ENCODE measurements at places on chromosomes 2 and 18.

DNA sequence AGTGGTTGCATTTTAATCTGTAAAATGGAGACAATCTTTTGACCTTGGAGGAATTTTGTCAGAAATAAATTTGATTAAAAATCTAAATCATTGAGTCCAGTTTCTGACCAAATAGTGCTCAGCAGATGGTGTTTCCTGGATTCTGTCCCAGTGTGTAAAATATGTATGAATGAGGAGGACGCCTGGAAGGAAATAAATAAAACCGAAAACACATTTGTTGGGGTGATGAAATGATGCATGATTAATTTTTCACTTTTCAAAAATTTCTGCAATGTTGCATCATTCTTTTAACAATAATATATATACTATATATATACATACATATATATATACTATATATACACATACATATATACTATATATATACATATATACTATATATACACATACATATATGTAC lies 261.1 kb upstream of the TRIB2 start:
- no peak for DNase-seq

- no peak for DNase-seq
These were observed 111.6 kb downstream of the SMAD7 start for GRCh38 chr18:48838921-48839818.

- DNase-seq, result no peak
These were observed 21.5 kb downstream of the MTERF4 start for GRCh38 chr2:241080405-241081189.

DNA sequence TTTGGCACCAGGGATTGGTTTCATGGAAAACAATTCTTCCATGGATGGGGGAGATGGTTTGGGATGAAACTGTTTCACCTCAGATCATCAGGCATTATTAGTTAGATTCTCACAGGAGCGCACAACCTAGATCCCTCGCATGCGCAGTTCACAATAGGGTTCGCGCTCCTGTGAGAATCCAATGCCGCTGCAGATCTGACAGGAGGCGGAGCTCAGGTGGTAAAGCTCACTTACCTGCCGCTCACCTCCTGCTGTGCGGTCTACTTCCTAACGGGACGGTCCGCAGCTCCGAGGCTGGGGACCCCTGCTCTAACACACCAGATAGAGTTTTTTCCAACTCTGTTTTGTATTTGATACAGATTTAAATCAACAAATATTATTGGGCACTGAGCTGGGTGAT lies 286.5 kb downstream of the MTX2 start:
- DNase-seq, result no peak

DNA sequence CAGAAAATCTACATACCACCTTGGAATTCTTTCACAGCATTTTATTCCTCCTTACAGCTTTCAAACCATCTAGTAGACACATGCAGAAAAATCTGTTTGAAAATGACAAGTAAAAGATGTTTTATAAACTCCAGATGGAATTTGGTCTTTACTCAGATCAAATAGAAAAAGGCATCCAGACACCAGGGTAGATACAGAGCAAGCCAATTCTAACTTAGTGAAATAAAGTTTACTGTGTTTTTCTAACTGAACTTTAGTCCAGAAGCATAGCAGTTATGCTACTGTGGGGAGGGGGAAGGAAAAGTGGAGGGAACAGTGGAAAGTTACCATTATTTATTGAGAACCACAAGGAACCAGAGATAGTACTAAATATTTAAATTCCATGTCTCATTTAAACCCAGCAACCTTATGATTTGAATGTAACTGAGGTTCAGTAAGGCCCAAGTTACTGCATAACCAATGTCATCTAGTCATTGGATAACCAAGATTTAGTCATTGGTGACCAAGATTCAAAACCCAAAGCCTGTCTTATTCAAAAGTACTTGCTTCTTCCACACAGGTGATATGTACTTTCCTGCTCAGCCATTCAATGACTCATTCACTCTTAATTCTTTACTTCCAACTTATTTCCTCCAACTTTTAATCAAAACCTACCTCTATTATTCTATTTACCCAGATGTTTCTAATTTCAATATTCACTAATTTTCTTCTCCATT lies 57.7 kb downstream of the RAD51AP2 start:
- DNase-seq, result no peak

GRCh38 chr2:108377401-108377800 lies 353 bp upstream of the SULT1C4 start:
- DNase-seq, result no peak

GRCh38 chr2:46780801-46781445 lies 134.7 kb downstream of the MCFD2 start:
- no peak for DNase-seq

- DNase-seq, result no peak
These were observed 64.0 kb downstream of the BOD1L2 start for GRCh38 chr18:57210716-57211411.

GRCh38 chr18:1998121-1998520 lies 573.2 kb downstream of the METTL4 start:
- DNase-seq, result no peak

GRCh38 chr2:31770741-31771140 lies 190.0 kb upstream of the SRD5A2 start:
- DNase-seq, result no peak

- no peak for DNase-seq
These were observed 45.6 kb downstream of the NGEF start for GRCh38 chr2:232967474-232967873.

DNA sequence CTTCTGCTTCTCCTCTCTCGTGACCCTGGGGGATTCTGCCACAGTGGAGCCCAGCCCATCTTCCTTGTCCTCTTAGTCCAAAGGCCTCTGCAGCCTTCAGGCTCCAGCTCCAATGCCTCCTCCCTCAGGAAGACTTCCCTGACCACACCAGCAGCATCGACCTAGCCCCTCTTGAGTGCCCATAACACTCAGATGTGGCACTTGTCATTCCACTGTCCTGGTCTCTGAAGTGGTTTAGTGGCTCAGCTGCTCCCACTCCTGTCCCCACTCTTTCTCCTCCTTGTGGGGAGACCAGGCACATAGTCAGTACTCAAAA lies 97.5 kb downstream of the STPG4 start:
- DNase-seq, result no peak

DNA sequence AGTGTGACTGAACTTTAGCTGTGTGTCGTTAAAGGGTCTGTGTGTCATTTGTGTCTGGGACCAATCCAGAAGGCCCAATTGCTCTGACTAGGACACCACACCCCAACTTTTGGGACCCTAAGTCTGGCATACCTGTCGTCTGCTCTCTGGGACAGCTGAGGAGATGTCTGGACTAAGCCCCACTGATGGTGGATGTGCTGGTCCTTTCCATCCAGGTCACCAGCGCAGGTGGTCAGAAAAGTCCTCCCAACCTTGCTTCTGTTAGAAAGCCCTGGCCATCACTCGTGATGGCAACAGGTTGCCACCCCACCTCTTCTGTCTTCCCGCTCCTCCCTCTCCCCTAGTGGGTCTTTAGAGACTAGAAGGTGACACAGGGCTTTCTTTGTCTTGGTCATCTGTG lies 37.6 kb upstream of the TWIST2 start:
- no peak for DNase-seq

- DNase-seq, result no peak
These were observed 5.9 kb upstream of the NCKAP5 start for GRCh38 chr2:133574186-133574585.

DNA sequence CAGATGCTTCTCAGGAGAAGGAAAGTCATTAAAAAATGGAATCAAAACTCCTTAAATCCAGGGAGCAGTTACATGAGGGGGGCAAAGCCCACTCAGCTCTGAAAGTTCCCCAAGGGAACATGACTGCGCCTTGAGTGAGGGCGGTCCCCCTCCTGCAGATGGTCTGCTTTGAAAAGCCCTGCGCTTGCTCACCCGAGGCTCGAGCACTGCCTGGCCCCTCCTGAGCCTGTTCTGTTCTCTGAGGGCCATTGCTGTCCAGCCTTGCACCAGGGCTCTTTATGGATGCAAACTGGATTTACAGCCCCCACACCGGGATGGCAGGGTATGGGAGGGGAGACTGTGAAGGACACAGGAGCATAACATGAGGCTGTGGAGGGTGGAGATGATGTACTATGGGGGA lies 37.8 kb upstream of the DNMT3A start:
- DNase-seq, result no peak

- DNase-seq, result no peak
These were observed 10.8 kb upstream of the MYO1B start for GRCh38 chr2:191234376-191234775.

- no peak for DNase-seq
These were observed 143.5 kb downstream of the PKP4 start for GRCh38 chr2:158600155-158600802.

DNA sequence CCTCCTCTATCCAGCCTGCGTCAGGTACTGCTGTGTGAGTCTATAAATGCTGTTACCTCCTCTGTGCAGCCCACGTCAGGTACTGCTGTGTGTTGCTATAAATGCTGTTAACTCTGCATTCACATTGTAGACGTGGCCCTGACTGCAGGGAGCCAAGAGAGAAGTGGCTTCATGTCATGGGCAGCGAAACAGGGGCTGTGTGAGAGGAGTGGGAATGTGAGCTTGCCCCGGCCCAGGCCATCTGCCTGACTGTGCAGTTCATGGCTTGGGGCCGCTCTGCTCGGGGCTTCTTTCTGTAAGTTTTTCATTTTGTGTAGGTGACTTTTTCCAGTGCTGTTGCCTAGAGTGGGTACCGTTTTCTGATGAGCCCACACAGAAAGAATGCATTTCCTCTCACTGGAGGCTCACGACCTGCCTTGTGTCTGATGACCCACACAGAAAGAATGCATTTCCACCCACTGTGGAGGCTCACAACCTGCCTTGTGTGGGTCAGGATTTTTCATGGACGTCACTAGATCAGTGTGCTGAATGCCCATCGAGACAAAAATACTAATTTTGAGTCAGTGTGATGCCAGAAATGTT lies 104.5 kb downstream of the SNTG2 start:
- no peak for DNase-seq

DNA sequence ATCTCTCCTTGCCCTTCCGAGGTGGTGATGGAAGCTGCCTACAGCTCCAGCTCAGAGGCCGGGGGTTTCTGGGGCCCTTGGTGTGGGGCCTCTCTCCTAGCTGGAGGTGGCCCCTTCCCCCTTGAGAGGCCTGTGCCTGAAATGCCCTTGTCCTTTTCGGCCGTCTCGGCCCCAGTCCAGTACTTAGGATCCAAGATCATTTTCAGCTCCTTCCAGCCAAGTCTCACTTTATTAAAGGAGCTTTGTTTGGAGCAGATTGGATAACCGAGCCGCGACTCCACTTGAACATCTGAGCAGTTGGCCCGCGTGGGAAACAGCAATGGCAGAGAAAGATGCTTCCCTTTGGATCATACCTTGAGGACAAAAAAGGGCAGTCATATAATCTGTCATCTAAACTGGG lies 125.0 kb downstream of the NEDD4L start:
- DNase-seq, result no peak

DNA sequence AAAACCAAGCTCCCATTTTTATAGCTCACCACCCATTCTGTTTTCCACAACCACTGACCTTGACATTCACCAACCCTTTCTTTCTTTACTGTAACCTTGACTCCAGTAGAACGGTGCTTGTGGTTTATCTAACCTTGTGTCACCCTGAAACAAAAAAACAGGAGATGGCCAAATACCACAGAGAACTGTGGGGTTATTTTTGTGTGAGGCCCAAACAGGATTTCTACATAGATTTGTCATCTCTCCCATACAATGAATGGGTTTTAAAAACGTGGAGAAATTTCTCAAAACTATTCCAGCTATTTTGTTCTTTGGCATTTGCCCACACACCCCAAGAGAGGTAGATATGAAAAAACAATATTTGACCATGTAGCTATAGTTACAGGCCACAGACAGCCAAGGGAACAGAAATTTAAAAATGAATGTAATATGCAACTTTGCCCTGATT lies 231.3 kb upstream of the TANK start:
- no peak for DNase-seq

DNA sequence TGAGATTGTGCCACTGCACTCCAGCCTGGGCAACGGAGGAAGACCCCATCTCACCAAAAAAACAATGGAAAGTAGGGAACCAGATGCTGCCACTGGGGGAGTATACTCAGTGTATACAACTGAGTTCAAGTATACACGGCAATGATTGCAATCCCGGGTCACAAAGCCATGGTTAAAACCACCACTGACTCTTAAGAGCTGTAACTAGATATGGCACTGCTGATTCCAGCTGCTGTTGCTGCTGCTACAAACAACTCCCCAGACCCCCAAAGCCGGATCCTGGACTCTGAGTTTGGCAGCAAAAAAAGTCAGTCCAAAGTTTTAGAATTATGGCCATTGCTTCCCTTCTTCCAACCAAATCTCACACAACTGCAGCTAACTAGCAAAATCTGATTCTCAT lies 43.7 kb upstream of the COX7A2L start:
- no peak for DNase-seq

GRCh38 chr2:197538412-197538811 lies 22.5 kb downstream of the MOB4 start:
- no peak for DNase-seq

DNA sequence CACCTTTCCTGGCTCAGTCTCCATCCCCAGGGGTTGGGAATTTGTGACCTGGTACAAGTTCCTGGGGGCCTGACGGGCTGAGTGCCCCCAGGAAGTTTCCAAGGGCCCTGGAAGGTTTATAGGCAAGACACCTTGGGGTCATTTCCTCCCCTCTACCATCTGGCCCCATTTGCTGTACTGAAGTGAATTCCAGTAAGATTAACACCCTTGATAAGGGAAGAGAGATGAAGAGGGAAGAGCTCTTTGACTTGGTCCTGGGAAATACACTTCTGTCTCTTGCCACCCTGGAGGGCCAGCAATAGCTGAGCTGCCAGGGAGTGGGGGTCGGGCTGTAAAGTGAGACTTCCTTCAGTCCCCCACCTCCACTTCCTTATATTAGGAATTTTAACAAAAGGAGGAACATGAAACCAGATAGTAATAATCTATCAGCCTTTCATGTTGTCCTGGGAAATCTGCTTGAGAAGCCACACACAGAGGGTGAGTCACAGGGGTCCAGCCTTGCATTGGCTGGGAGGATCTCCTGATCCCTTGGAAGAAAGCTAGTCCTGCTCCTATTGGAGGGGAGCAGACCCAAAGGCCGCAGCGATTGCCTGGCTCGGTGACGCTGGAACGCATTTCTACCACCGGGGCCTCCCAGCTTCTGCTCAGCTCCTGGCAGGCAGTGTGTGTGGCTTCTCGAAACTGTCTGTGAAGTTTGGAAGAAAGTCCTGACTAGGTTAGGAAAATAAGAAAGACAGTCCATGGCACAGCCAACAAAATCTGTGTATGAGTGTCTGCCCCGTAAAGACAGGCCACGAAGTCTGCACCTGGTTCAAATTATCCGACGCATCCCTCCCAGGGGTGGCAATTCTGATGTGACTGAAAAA lies 87.3 kb downstream of the ACAA2 start:
- DNase-seq, result no peak

DNA sequence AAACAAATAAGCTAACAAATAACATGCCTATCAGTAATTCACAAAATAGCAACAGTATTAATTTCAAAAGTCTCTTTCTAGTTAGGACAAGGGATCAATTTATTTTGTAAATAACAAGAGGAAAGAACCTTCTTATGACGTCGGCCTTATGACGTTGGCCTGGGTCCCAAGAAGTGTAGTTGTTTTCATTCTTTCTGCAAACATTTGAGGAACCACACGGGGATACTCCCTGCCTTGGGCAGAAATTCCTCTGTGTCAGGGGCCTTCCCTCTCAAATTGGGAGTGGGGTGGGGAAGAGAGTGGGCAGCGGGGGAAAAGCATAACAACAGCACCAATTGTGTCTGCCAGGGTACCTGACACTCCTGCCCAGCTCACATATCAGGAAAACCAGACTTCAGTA lies 1.3 kb downstream of the CCDC68 start:
- DNase-seq, result no peak
